ENCODE measurements at places on chromosomes 1 and 21.

DNA sequence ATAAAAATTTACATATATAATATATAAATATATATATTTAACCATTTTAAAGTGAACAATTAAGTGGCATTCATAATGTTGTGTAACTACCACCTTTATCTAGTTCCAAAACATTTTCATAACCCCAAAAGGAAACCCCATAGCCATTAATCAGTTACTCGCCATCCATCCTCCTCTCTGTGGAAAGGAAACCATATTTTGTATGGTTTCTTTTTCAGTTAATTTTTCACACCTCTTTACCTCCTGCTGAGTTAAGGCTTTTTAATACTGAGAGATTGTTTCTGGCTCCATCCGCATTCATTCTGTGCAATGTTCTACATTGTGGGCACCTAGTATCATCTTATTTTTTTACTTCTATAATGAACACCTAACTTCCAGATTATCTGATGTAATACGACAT, 512.1 kb downstream of the LMO4 start:
- no peak for DNase-seq

- DNase-seq, result no peak
Observed at GRCh38 chr1:114488739-114489138, 22.3 kb downstream of the TRIM33 start.

DNA sequence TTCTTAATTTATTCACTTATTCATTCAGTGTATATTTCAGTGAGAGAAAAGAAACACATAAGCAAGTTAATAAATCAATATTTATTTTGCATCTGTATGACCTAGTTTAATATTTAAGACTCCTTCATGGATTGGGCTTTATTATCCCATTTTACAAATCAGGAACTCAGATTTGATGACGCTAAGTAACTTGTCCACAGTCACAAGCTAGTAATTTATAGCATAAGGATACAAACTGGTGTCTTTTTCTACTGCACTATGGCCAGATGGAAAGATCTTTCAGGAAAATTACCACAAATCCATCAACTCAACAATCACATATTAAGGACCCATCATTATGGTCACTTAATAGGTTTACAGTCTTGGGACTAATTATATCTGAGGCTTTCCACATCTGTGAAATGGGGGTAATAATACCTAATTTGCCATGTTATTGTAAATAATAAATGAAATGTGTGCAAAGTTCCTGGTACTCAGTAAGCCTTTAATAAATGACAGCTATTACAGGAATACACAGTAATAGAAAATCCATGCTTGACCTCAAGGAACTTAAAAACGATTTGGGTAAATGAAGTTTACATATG, 13.3 kb downstream of the CDKN2C start:
- DNase-seq, result no peak

- no peak for DNase-seq
Observed at GRCh38 chr21:28224191-28224726, 768.4 kb downstream of the LTN1 start.

DNA sequence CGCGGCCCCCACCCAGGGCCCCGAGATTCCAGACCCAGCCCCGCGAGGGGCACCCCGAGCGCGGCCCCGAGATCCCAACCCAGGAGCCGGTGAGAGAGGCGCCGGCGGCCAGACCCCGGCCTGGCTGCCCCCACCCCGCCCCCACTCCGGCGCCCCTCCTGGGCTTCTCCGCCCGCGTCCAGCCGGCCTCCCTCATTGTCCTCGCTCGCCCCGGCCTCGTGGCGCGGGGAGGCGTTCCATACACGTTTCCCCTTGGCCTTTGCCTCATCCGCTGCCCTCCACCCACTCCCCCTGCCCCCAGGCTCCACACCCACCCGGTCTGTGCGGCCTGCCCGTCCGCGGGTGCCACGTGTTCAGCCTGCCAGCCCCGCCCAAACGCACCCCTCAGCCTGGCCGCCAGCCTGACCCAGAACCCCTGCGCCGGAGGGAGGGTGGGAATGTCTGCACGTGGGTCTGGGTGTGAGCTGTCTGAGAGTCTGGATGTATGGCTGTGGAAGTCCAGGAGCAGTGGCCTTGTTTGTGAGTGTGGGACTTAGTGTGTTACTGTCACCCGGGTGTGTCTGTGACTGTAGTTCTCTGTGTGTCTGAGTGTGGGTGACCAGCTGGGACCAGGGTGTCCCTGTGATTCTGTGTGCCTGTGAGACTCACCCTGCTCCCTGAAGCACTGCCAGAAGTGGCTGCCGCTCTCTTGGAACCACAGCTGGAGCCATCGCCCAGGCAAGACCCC, 681 bp downstream of the B4GALT2 start:
- no peak for DNase-seq

DNA sequence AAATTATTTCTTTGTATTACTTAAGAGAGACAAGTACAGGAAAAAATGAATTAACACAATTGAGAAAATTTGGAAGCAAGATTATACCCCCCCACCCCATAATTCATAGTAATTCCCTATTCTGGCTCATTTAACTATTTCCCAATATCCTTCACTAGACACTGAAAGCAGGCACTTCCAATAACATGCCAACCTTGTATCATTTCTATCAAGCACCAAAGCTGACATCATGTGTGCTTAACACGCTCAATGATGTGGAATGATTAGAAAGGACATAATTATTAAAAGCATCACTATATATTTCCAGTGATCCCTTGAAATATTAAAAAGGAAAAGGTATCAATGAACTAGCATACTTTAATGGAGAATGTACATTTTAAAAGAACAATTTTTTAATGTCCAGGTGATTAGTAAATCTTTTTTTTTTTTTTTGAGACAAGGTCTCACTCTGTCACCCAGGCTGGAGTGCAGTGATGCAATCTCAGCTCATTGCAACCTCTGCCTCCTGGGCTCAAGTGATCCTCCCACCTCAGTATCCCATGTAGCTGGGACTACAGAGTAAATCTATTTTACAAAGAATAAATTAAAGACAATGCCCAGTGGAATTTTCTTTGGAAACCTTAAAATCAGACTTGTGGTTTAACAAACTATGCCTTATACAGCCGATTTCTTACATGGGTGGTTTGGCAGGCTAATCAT, 443.9 kb downstream of the DSCAM start:
- no peak for DNase-seq

DNA sequence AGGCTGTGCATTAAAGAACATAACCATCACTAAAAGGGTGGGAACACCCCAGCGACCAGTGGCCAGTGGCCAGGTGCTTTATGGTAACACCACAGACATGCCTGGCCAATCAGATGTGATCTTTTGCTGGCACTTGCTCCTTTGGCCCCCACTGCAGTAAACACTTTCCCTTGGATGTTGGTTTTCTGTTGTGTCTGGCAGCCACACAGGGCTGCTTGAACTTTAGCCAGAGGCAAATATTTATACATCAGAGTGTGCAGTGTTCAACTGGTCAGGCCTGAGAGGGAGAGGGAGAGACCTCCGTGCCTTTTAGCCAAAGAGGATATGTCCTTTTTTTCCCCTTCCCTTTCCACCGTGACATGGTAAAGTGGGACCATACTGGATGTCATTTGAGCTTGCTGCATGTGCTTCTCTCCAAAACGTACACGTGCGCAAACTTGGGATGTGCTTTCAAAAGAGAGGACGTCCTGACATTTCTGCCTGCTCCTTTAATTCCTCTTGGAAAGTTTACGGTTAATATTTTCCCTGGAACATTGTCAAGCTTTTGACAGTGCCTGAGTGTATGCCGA, 101.2 kb downstream of the NFIA start:
- DNase-seq, result no peak

GRCh38 chr1:186094172-186094571, 280.9 kb downstream of the TPR start:
- no peak for DNase-seq

DNA sequence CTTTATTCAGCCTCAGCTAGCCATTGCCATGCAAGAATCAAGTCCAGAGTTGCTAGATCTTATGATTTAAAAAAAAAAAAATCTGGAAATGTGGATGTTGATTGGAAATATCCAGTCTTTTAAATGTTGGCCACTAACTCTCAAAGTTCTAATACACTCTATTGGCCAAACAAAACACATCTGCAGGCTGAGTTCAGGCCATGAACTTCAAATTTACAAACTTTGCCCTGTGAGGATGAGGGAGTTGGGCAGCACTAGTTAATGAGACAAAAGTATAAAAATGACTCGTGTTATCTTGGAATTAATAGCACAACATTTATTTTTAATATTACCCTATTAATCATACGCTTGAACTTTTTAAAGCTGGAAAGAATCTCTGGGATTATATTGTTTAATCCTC, 432.3 kb downstream of the PLPP3 start:
- DNase-seq, result no peak

DNA sequence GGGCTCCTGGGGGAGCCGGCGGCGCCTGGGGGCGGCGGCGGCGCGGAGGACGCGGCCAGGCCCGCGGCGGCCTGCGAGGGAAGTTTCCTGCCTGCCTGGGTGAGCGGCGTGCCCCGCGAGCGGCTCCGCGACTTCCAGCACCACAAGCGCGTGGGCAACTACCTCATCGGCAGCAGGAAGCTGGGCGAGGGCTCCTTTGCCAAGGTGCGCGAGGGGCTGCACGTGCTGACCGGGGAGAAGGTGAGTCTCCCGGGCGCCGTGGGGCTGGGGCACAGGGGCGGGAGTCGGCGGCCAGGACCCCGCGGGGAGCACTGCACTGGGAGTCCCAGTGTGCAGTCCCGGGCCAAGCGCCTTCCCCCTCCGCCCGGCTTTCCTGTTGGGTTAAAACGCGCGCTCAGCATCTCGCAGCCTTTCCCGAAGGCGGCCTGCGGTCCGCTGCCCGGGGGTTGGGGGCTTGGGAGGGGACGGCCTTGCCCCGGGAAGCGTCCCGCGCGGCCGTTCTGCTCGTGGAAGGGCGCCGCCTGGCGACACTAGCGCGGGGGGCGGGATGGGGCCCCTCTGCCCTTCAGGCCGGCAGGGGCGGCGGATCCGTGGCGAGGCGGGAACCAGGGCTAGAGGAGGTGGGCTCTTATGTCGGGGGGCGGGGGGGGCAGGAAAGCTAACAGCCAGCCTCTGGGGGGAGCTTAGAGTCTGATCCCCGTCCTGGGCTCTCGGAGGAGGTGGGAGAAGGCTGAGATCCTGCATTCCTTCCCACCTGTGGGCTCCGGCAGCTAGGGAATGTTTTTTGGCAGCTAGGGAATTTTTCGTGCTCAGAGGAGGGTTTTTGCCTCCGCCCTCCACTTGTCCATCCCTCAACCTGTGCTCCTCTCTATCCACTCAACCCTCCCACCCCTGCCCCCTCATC, 1.1 kb downstream of the HUNK start:
- no peak for DNase-seq

GRCh38 chr1:220726634-220727033, 21.5 kb upstream of the MTARC2 start:
- no peak for DNase-seq

- no peak for DNase-seq
Observed at GRCh38 chr1:207328004-207328403, 6.5 kb downstream of the CD55 start.

- peak; percentile 54 for DNase-seq
Observed at GRCh38 chr1:156623946-156624813, 5.0 kb downstream of the HAPLN2 start.

GRCh38 chr1:247402120-247402675, 13.8 kb upstream of the NLRP3 start:
- DNase-seq, result peak; percentile 73

GRCh38 chr1:151106894-151107293, 36.3 kb downstream of the GABPB2 start:
- DNase-seq, result peak; percentile 3

- peak; percentile 45 for DNase-seq
Observed at GRCh38 chr1:152517237-152517811, 3.0 kb downstream of the CRCT1 start.

DNA sequence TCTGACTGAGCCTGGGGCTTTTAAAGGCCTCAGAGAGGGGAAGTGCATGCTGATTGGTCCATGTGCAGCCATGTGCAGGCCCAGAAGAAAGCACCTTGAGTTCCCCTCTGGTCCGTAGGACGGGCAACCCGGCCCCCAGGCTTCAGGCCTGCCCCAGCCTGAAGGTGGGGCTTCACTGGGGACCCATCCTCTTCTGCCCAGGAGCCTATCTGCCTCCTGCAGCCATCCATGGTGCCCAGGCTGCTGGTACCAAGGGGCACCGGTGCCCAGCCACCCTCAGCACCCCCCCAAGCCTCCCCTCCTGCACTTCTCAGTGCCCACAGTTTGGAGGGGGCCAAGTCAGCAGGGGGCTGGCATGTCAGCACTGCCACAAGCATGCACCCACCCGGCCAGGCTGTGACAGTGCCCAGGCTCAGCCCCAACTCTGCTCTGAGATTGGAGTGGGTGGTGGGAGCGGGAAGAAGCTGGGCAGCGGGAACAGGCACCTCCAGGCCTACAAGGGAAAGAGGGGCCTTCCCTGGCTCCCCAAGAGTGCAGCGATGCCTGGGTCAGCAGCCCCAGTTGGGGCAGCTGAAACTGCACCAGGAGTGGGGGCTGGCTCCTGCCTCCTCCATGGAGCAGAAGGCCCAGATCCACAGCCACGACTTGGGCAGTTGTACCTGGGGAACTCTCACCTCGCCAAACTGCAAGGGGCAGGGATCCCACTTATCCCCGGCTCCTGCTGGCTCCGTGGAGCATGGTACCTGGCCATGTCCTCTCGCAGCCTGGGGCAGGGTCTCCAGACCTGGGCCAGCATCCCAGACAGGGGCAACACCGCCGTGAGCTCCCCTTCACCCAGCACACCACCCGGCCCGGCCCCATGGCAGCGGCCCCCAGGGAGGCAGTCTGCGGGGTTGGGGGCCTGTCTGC, 11.7 kb downstream of the COL6A2 start:
- DNase-seq, result no peak

- DNase-seq, result no peak
Observed at GRCh38 chr1:168086438-168086837, 50.3 kb downstream of the GPR161 start.

GRCh38 chr1:163928651-163929050, 606.9 kb downstream of the NUF2 start:
- DNase-seq, result no peak

DNA sequence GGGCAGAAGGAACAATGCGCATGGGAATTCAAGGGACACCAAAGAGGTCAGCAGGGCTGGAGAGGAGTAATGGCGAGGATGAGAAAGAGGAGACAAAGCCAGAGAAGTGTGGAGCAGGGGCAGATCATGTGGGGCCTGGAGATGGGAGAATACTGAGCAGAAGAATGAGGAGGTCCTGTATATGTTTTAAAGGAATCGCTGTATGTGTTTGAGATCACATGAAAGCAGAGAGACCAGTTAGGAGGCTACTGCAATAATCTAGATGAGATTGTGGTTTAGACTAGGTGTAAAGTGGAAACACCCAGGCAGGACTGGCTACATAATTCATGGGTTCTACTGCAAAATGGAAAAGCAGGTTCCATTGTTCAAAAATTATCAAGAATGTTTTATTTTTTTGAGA, 33.3 kb upstream of the SLC30A10 start:
- no peak for DNase-seq

All from inflammatory macrophage treated with lipopolysaccharide for 4 hours (primary cell).